ENCODE measurements at places on chromosomes 7 and 10. TPM values are rescaled to one million over a fixed set of nuclear protein-coding genes. Genes with fewer than 3 reads are reported as not detected.

- DNase-seq, result no peak
Measured at GRCh38 chr7:14720785-14721184, 181.8 kb downstream of the DGKB start.

DNA sequence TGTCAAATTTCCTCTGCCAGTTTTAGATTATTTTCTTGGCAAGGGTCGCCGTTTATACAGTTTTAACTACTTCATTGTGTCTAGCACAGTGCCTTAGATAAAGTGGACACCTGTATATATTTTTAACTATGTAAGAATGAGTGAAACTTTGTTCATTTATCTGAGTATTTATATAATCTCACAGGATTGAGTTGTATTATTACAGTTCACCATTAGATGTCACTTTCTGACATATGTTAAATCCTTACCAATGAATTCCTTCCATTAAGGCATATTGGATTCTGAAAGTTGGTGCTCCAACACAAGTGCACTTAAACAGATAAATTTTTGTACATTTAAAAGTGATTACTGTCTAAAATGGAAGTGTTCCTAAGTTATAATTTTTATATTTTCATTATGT is 43.0 kb downstream of the ZMYND11 start:
- DNase-seq, result peak; percentile 51

DNA sequence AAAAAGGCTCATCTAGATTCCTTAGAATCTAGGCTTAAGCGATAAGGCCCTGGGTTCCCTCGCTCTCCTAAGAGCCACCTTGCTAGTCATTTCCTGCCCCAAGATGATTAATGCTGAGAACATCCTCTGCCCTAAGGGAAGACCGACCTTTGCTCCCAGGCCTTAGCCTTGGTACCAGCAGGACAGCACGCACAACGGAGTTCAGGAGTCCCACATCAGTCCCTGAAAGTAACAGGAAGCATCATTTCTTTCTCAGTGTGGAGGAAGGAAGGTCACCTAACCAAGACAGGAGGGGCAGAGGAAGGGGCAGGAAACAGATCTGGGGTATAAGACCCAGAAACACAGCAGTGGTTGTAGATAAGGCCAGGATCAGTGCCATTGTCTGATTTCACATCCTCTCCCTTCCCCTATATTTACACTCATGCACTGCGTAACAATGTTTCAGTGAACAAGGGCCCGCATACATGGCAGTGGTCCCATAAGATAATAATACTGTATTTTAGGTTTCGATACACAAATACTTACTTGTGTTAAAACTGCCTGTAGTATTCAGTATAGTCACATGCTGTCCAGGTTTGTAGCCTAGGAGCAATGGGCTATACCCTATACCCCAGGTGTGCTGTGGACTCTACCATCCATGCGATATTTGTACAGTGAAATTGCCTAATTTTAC is 8.1 kb upstream of the FAM107B start:
- DNase-seq, result peak; percentile 67

DNA sequence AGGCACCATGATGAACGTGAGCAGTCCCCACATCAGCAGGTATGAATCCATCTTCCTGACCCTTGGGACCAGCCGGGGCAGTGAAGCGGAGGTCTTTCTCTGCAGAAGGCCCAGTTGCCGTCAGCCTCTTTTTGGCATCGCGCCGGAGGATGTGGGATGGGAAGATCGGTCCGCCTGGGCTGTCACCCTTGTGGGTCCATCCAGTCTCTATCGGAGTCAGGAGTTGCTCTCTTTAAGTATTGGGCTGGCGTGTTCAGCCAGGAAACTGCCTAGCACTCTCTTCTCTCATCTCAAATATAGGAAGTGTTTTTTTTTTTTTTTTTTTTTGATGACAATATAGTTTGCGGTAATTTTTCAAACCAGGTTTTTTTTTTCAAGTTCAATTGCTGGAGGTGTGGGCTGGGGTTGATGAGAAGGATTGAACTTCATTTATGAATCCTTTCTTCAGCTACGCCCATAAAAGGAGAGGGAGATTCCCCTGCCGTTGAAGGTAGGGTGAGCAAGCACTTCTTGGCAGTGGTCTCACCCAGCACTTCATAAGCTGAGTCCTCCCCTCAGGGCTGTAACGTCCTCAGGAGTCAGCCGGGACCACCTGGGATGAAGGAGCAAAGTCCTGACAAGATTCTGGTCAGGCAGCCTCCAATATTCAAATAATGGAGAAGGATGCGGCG is at the start of gene IL2RA:
TSS of gene IL2RA (minus strand) at position 267 of the 671 bp plus-strand sequence. CDS start at position 51, 216 bp downstream.
- no peak for DNase-seq

GRCh38 chr10:28300027-28300426 is 2.8 kb downstream of the MPP7 start:
- no peak for DNase-seq

GRCh38 chr7:12584930-12585329 is 14.4 kb downstream of the SCIN start:
- DNase-seq, result no peak

DNA sequence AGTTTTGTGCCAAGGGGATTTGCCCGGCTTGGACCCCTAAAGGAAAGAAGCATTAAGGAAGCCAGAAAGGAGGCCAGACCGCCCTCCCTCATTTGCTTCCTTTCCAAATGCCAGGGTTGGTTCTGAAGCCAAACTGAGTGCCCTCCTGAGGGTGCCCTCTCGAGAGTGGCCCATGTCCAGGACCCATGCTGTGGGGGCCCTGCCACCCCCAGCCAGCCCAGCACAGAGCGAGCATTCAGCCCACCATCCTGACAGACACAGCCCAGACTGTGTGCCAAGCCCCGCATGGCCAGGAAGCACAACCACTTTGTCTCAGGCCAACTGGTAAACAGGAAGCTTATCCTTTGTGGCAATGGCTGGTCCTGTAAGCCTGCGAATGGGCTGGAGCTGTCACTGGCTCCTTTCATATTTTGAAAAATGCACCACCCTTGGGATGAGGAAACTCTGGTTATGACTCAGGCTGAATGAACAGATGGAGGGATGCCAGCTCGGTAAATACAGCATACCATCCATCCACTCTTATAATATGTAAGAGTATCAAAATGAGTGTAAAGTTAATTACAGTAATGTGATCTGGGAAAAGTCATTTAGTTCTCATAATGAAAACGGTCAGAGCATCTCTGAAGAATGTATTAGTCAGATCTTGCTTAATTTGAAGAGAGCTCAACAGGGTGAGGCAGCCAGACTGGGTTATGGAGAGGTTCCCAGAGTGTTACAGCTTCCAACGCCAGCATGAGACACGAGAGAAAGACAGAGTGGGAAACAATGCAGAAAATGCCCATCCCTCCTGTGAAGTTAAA is 65.0 kb downstream of the STK17A start:
- peak; percentile 99 for DNase-seq

- DNase-seq, result no peak
Measured at GRCh38 chr10:109952526-109952925, 29.2 kb upstream of the XPNPEP1 start.

DNA sequence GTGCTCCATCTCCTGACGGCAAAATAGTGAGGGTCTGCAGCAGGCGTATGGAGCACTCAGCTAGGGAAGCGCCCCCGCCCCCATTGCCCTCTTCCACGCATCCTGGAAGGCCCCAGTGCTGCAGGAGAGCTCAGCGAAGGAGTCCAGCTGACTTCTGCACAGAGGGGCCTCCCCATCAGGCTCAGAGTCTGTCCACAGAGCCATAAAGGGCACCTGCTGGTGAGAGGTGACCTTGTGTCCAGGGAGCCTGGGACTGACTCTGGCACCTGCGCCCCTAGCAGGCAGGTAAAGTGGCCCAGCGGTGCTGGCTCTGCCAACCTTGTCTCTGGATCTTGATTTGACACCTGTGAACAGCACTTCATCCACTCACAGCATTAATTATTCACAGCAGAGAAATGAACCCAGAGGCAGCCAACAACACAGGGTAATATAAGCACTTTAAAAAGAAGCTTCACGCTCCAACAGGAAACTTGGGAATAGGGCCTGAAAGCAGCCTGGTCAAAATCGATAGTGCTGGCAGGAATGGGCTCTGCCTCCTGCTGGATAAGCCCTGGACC is 59.6 kb downstream of the VOPP1 start:
- no peak for DNase-seq

Gene SPDYE3
- not detected for total RNA-seq

Gene CLRN3
- not detected for total RNA-seq

Measured in bronchial epithelial cell (primary cell).